ENCODE measurements at places on chromosomes 2 and 18.

DNA sequence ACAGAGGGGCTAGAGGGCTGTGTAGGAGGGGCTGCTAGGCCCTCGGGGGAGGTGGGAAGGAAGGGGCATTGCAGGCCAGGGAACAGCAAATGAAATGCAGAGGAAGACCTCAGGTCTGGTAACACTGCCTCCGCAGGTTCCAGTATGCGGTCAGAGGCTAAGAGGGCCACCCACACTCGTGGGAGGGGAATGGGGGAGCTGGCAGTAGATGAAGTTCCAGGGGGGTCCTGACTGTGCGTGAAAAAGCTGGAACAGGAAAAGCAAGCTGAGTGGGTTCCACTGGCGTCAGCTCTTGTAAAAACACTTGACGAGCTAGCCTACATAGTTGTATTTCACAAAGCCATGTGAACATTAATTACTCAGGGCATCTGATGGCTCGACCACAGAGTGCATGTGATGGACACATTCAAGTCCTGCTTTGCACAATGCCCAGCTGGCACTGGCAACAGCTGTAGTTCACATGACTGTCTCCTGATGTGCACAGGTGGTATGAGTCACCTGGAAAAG, 29.0 kb upstream of the PTPN4 start:
- no peak for DNase-seq

- no peak for DNase-seq
These were observed 112.2 kb upstream of the COPS8 start for GRCh38 chr2:236973343-236973980.

GRCh38 chr2:187532333-187533120, 21.7 kb downstream of the TFPI start:
- DNase-seq, result no peak

DNA sequence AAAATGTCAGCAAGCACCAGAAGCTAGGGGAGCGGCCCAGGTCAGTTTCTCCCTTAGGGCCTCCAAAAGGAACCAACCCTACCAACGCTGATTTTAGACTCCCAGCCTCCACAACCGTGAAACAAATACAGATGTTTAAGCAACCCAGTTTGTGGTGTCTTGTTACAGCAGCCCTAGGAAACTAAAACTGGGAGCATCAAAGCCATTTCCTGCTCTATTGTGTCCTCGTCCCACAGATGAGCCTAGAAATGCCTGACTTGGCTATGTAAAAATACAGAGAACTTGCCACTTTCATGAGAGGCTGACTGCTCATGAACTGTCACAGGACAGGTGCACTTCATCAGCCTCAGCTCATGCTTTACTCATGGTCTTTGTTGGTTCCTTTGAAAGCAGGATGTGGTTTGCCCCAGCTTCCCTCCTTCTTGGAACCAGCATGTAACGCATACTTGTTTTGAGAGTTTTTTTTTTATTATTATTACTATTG, 97.6 kb upstream of the SLC39A10 start:
- peak; percentile 46 for DNase-seq

- no peak for DNase-seq
These were observed 214.8 kb downstream of the TXNL1 start for GRCh38 chr18:56423626-56424025.

GRCh38 chr2:169716238-169716886, 17.3 kb upstream of the KLHL23 start:
- peak; percentile 65 for DNase-seq

GRCh38 chr2:173232956-173233744, 121.5 kb upstream of the CDCA7 start:
- no peak for DNase-seq

DNA sequence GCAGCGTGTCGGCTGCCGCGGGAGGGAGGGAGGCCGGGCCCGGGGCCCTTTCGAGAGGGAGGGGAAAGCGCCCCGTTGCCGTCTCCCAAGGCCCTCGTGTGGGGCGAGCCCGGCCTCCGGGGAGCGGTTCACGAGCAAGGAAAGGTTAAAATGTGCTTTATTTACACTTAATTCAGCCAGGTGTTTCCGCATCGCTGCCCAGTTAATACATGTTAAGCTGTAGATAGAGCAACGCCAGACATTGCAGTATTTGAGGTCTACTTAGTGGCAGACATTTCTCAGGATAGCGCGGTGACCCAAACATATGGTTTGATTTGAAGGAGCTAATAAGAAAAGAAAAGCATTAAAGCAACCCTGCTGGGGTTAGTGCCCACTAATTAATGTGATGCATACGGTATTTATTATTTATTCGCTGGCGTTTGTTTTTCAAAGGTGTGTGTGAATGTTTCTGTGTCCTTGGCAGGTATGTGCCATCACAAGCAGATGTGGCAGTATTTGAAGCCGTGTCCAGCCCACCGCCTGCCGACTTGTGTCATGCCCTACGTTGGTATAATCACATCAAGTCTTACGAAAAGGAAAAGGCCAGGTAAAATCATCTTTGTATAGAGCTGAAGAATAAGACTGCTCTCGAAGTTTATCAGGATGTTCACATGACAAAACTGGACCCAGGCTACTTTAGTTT, 571 bp downstream of the EEF1B2 start:
- DNase-seq, result no peak

DNA sequence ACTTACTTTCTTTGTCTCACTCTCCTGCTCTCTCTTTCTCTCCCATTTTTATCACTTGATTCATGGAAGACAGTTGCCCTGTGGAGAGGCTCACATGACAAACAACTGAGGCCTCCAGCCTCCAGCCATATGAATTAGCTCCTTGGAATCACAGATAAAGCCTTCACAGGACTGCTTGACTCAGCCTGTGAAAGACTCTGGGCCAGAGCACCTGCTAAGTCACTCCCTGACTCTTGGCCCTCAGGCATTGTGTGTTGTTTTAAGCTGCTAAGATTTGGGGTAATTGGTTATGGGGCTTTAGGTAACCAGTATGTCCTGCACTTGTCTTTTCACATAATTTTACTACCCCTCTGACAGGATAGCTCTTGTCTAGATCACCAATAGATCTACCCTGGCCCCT, 334.9 kb downstream of the SOX11 start:
- DNase-seq, result no peak

DNA sequence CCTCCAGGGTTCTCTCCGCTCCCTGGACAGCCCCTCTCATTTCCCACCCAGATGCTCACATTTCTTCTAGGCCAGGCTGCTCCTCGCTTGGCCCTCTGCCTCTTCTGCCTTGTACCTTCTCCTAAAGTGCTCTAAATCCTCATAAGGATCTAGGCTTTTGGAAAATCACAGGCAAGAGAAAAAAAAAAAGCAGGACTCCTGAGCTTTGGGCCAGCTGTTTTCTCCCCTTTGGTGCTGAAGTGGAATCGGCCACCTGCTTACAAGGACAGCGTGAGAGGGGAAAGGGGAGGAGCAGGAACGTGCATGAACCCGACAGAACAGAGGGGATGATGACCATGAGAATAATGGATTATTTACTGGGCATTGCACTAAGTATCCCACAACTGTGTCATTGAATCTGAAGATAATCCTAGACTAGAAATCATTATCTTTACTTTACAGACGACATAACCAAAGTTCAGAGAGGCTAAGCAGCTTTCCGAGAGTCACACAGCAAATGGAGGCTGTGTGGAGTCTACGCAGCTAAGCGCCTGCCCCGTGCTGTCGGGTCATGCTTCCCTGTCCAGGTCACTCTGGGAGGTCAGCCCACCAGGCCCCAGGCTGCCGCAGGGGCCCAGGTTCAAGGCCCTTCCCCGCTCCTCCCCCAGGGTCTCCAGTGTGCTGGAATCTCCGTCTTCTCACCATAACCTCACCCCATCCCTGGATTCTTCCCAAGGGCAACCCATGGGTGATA, 141.9 kb downstream of the PXDN start:
- no peak for DNase-seq

DNA sequence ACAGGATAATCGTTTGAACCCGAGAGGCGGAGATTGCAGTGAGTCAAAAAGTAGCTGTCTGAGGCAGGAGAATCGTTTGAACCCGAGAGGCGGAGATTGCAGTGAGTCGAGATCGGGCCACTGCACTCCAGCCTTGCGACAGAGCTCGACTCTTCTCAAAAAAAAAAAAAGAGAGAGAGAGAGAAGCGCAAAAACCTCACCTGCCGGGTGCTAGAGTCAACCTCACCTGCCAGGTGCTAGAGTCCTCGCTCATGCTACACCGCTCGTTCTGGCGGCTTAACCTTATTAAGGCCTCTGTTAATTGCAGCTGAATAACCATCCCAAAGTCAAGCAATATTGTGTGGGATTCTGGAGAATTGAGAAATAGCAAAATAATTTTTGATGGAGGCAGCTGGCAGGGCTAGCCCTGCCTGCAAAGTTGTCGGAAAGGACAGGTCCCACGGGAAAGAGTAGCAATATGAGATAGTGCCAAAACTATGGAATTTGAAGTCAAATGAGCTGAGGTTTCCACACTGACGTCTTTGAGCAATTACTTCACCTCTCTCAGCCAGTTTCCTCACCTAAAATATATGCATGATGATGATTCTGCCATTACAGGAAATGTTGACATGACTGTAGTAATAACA, 644 bp upstream of the DYM start:
- DNase-seq, result no peak

GRCh38 chr18:22169889-22170420, 566 bp downstream of the GATA6 start:
- DNase-seq, result no peak

GRCh38 chr2:63379451-63379850, 208.8 kb downstream of the WDPCP start:
- no peak for DNase-seq

- no peak for DNase-seq
These were observed 29.4 kb upstream of the MCM6 start for GRCh38 chr2:135905679-135906078.

DNA sequence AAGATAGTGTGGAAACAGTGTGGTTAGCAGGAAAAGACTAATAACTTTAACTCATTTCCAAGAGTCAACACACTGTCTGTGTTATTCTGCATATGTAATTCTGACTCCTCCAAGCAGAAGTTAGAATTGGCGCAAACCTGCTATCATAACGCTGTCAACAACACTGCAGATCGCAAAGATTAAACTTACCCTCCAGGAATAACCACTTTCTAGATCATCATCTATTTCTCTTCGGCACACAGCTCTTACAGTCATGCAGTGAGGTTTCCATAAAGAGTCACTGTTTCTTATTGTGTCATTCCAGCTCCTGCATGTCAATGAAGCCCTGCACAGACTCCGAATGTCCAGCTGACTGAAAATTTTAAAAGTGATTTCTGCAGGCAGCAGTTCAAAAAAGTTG, 2.4 kb downstream of the FBXO48 start:
- no peak for DNase-seq

DNA sequence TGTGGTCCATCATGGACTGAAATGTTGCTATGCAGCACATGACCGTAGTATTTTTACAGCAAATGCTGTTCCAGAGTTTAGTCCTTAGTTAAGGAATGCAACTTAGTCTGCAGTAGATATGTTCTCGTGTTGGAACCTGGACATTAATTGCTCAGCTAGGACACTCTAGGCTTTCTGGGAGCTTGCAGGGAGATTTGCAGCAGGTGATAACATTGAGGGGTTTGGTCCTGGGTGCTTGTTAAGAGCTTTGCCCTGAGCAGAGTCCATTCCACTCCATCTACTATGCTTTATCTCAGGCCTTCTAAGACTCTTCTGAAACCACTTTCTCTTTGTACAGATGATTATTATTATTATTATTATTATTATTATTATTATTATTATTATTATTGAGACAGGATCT, 27.1 kb downstream of the DRC1 start:
- DNase-seq, result no peak

DNA sequence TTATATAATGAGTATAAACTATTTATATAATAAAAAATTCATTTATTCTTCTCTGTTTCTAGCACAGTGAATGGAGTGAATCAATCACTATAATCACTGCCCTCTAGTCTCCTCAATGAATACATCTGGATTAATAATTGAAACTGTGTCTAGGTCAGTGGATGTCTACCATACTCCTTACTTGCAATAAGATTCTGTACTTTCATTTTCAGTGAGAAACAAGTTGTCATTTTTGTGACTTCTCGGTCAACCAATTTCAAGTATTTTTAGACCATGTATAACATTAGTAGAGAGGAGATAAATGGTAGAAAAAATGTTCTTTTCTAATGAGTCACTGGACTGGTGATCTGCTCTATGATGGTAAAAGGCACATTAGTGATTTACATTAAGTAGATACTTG, 799.6 kb upstream of the CHAC2 start:
- no peak for DNase-seq

DNA sequence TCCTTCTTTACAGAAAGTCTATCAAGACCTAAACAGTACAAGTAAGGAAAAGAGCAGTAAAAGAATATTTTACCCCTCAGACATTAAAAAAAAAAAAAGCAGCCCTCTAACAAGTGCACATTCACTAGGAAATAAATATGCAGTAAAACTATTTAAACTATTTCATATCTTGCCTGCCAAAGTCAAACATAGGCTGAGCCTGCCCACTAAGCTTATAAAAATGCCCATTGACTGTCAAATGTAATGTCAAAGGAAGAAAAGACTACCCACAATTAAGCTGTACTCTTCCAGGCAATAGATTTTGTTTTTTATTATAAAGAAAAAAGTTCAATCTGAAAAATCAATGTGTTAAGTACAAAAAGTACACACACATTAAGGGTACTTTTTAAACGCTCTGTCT, 11.8 kb downstream of the ALS2 start:
- DNase-seq, result no peak

GRCh38 chr2:27705851-27706622, 42.3 kb downstream of the SLC4A1AP start:
- DNase-seq, result peak; percentile 86
